ENCODE measurements at places on chromosomes 7 and 10.

- DNase-seq: no peak
These were observed 194.2 kb upstream of the MAGI2 start for GRCh38 chr7:79647711-79648110.

DNA sequence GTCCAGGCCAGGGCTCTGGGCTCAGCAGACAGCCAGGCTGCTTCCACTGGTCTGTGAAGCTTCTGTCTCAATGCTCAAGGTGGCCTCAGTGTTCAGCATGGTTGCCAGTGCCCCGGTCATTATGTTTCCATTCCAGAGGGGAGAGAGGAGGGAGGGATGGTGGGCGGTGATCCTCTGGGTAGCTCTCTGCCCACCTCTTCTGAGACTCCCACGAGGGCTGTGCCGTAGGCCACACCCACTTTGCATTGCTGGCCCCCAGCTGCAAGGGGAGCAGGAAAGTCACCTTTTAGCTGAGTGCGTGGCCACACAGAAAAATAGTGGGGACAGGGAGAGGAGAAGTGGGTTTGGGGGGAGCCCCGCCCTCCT is 42.5 kb downstream of the FOXK1 start:
- no peak for DNase-seq

GRCh38 chr10:123583639-123584418 is 82.3 kb upstream of the GPR26 start:
- DNase-seq: peak; percentile 92

DNA sequence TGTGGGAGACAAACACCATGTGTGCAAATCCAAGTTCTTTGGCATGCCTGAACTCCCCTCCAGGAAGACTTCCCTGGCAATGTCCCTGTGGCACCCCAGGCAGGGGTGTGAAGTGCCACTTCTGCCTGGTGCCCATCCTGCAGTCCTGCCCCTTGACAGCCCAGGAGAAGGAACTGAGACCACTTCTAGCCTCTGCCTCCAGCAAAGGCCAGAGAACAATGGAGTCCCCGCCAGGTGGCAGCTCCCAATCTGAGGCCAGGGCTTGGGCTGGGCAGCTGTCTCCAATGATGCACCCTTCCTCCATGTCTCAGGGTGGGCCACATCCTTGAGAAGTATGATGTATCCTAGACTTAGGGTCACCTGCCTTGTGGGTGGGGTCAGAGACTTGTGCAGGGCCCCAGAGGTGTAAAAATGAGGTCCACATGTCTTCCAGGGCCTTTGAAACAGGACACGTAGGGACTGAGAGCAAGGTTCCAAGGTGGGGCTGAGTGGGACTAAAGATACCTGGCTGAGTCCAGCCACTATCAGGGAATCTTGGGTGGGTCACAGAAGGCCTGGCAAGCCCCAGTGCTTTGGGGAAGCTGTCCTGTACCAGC is 5.5 kb downstream of the FXYD4 start:
- no peak for DNase-seq

DNA sequence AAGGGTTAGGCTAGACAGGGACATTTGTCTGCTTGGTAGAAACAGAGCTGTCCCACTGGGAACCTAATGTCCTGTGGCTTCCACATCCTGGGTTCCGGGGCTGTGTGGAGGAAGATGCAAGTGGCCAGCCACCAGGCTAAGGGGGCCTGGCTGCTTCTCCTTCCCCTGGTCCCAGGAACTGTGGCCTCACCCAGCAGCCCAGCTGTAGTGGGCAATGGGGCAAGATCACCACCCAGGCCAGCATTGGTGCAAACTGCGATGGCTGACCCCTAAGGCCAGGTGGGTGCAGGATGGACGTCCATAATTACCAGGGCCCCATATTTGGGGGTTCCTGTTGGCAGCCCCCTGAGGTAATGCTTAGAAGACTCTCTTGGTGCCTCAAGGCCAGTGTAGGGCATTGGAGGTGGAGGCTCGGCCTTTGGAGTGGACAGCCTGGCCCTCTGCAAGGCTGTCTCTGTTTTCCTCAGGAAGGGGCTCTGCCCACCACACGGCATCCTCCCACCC is 226.7 kb downstream of the TCF7L2 start:
- DNase-seq: no peak

Measured in muscle of leg (tissue), 16 donors.